ENCODE measurements at places on chromosomes 4 and X.

DNA sequence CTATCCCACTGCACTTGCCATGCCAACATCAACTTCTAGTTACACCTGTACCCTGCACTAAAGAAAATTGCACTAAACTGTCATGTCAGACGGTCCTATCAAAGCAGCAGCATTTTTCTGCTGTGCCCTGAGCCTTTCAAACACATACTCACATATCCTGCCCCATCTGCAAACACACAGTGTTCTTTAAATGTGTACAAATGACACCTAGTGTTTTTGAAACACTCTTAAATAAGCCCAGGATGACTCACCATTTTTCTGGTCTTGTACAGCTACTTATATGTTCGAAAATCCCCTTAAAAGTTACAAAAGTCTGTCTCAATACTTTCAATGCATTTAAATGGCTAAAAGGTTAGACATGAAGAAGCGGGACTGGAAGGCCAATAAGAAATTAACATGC is 346.7 kb upstream of the PPARGC1A start:
- DNase-seq, result no peak

DNA sequence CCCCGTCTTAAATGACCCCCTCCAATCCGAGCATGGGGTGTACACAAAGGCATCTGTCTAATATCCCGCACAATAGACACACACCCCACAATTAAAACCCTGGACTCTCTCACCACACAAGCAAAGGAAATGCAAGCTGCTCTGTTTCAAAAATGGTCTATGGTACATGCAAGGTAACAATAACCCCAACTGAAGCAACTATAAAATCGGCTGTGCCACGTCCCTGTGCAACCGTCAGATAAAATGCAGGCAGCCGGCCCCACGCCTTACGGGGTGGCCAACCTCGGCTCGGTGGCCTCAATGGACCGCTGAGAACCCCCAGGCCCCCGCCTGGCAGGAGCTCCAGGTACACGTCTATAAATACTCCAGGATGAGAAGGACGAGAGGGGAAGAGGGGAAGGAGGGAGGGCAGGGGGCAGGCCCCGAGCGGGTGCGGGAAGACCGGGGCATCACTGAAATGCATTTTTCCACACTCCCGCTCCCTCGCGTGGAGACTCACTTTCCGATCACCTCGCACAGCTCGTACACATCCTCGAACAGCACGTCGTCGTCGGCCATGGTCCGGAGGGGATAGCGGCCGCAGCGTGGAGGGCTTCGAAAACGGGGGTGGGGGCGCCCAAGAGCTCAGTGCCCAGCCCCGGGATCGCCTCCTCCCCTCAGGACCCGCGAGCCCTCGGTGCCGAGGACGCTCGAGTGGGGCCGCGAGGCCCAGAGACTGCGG is 763 bp downstream of the CASK start:
- peak; percentile 39 for DNase-seq

DNA sequence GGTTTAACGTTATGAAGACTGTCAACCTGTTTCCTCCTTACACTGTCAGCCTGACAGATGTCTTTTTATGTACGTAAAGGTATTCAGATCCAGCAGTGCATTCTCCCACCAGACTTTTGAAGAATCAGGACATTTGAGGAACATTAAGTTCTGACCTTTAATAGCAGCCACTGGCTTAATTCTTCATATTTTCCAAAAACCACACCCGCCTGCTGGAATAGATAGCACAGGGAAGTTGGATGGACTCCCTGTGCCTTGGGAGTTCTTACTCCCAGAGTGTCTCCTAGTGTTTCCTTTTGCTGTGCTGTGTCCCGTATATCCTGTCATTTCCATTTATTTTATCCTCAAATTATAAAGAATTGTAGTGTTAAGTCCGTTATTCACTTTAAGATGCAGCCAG is 94.5 kb downstream of the AFF1 start:
- no peak for DNase-seq

- DNase-seq, result no peak
Observed at GRCh38 chr4:166875821-166876220, 358.5 kb downstream of the SPOCK3 start.

- no peak for DNase-seq
Observed at GRCh38 chr4:188396037-188396436, 256.8 kb downstream of the TRIML1 start.

GRCh38 chr4:147192679-147193078 is 247.0 kb upstream of the TTC29 start:
- DNase-seq, result no peak

DNA sequence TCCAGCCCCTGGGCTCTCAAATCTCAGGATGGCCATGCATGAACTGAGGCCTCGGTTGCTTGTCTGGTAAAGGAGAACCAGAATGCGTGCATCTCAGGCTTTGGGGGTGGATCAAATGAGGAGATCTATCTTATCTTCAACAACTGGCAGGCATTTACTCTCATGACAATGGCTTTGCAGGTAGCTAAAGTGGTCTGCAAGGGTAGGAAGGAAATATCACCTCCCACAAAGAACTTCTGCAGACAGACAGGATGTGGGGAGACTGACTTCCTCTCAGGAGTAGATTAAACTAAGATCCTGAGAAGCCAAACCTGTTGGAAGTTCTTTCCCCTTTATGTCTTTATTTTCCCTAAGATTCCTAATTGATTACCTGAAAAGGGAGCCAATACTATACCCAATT is 7.8 kb downstream of the LDB2 start:
- no peak for DNase-seq

- DNase-seq, result no peak
Observed at GRCh38 chr4:21136051-21136630, 435.9 kb downstream of the PACRGL start.

- no peak for DNase-seq
Observed at GRCh38 chr4:16120720-16121119, 36.9 kb upstream of the PROM1 start.

- no peak for DNase-seq
Observed at GRCh38 chr4:93030670-93031069, 726.9 kb downstream of the GRID2 start.

DNA sequence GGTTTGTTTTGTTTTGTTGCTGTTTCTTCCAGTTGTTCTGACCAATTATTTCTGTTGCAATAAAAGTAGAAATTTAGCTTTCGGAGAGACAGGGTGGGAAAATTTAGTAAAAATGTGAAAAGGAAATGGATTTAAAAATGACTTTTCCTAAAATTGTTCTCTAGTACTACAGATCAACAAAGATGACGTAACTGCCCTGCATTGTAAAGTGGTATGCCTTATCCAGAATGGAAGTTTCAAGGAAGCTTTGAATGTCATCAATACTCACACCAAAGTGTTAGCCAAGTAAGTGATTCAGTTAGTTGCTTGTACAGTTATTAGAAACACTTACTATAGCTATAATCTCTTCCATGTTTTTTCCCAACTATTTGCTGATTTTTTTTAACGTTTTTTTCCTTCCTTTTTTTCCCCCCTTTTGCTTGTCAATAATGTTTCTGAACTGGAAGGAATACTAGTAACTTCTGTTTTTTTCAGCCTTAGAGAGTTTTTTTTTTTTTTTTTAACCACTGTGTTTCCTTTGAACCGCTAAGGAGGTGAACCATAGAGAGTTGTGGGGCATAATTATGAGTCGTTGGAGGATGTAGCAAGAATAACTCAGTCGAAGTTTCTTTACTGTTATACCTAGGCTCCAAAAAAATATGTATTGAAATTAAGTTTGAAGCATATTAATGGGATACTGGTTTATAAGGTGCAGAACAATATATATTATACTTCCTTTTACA is 2.2 kb downstream of the SRP72 start:
- no peak for DNase-seq

DNA sequence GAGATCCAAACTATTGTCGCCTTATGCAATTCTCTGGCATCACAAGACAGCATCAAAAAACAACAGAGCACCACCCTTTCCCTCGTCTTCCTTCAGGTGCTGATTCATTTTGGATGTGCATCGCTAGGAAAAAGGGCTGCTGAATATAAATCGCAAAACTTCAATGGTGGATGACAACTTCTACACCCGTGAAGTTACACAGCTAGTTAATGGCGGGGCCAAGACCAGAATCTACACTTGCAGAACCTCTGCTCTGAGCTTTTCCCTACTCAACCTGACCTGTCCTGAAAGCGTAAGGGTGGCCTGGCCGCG is 674 bp downstream of the GNPDA2 start:
- no peak for DNase-seq

GRCh38 chrX:25531096-25531495 is 515.3 kb upstream of the ARX start:
- DNase-seq, result no peak

- no peak for DNase-seq
Observed at GRCh38 chr4:141306331-141306730, 85.6 kb downstream of the ZNF330 start.

DNA sequence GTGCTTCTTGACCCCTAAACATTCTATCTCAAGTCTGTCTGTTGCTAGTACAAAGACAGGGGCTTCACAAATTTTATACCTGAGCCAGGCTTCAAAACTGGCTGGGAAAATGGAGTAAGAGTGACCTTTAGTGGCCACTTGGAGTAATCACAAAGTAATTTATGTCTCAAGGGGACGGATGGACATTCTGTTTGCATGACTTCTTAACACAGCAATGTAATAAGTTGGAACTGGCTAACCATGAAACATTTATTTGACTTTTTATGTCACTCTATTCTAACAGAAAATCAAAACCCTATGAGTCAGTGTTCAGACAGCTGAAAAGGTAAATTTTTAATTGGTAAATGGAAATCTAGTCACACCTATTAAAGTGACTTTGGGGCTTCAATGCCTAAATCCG is 600.6 kb downstream of the ANKRD50 start:
- no peak for DNase-seq

GRCh38 chr4:70449220-70449619 is 22.8 kb upstream of the MUC7 start:
- no peak for DNase-seq

Measured in CD4-positive, CD25-positive, alpha-beta regulatory T cell (primary cell).